ENCODE measurements at places on chromosomes 13 and 19. TPM values are rescaled to one million over a fixed set of nuclear protein-coding genes. Genes with fewer than 3 reads are reported as not detected.

KLK15 gene
- not detected for total RNA-seq

DHRS12 gene
- 4.2 TPM for total RNA-seq

ZNF835 gene
- not detected for total RNA-seq

CYSLTR2 gene
- total RNA-seq: not detected

IFNL1 gene
- not detected for total RNA-seq

DNA sequence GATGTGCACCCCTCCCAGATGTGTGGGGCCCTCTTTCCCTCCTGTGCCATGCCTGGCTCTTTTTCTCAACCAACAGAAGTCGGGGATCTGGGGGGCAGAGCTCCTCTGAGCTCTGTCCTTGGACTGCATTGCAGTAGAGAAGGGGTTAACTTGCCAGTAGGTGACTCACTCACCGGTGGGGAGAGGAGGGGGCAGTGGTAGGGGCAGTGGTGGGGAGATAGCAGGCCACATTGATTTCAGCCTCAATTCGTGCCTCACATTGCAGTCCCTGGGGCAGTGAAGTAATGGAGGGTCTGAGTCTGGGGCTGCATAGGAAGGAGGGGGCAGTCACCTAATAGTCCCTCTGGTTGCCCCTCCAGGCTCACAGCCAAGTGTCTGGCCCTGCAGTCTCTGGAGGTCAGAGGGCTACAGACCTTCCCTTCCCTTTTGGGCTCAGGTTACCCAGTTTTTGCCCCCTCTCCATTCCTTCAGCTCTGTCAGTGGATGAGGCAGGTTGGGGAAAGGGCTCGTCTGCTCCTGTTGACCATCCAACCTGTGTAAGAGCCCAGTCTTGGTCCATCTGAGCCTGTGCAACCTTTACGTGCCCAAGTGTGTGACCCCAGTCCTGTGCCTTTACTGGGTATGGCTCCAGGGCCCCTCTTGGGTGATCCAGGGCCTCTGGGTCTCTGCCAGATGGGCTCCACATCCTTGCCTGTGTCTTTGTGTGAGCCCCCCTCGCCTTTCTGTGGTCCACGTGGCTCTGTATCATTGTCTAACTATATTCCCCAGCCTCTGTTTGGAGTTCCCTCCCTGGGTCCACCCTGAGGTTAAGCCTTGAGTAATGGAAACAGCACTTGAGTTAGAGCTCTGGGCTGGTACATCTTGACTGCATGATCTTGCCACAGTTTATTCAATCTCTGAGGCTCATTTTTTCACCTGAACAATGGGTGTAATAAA, 13.0 kb downstream of the CIC start:
- peak; percentile 78 for DNase-seq

DNA sequence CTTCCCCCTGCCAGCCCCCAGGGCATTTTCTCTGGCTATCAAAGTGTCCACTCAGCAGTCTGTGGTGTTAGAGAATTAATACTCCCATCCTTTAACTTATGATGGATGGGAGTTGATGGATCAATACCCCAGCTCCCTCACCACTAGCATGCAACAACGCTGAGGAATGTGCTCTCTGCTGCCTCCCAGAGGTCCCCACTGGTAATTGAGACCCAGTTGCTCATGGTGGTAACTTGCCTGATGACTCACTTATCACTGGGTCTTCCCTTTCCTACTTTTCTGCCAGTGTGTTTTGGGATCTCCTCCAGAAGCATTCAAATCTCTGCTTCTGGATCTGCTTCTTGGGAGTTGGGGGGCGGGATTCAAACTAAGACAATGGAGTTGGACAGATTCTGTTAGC, 20.3 kb upstream of the CACNA1A start:
- DNase-seq: no peak

DNA sequence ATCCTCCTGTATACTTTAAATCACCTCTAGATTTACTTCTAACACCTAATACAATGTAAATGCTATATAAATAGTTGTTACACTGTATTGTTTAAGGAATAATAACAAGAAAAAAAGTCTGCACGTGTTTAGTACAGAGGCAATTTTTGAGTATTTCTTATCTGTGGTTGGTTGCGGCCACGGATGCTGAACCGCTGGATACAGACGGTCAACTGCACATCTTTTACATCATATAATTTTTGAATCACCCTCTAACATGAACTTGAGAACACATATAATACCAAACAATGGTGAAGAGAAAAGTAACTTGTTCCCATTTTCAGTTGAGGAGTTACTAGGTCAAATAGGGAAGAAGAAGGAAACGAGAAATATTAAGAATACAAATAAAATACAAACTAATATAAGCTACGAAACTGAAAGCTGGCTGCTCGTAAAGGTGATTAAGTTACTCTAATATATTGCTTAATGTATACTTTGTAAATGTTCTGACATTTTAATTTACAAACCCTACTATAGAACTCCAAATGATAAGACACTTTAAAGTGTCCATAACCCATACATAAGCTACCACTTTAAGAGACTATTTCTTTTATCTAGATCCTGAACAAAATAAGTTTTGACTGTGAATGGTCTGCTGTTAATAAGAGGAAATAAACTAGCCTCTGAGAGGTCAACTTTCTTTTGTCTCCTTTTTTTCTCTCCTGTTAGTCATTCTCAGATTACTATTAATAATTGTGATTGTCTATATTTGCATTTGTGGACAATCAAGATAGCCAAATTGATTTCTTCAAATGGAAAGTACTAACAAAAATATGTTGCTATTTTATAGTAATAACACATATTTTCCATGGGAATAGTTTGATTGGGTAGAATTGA, 457.4 kb downstream of the DIAPH3 start:
- no peak for DNase-seq

DNA sequence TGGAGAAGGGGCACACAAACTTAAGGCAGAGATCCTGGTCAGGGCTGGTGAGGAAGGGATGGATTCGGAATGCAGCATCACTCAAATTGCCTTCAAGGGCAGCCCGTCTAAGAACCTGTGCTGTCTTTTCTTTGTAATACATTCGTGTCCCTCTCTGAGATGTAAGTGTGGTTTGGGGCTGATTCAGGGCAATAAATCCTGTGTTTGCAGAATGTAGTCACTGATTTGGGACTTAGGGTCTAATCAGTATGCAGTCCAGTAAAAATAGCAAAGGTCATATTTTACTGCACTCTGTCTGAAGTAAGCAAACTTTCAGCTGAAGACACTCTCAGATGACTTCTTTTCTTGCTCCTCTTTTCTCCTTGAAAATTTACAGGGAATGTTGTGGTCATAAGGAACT, 93.8 kb upstream of the C1QTNF9B start:
- DNase-seq: no peak

GRCh38 chr19:30065680-30066606, 123.9 kb downstream of the URI1 start:
- DNase-seq: peak; percentile 23

GRCh38 chr13:75160984-75161383, 321.0 kb downstream of the TBC1D4 start:
- DNase-seq: no peak

DNA sequence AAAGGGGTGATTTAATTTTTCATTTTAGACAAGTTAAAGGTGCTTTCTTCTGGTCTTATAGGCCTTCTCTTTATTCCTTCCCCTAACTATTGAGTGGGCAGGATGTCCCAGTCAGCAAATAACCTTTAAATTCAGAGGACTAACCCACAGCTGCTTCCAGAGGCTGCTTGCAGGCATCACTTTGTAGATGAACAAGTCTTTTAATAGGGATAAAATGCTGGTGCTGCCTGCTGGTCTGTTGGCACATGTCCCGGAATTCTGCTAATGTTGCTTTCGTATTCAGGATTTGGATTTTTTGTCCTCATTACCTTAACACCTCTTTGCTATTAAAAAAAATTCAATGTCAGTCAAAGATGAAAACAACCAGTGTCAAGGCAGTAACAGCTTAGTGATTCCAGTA, 132.7 kb upstream of the KL start:
- DNase-seq: no peak

GRCh38 chr19:38409631-38410133, 6.8 kb downstream of the FAM98C start:
- DNase-seq: peak; percentile 63

- DNase-seq: no peak
These were observed 632.3 kb downstream of the SLITRK6 start for GRCh38 chr13:85166891-85167290.

Data from stomach (tissue), 19 donors.